ENCODE measurements at places on chromosomes 6 and 20.
A peak's percentile ranks its signal among the peaks of the same experiment; 100 is the strongest.

DNA sequence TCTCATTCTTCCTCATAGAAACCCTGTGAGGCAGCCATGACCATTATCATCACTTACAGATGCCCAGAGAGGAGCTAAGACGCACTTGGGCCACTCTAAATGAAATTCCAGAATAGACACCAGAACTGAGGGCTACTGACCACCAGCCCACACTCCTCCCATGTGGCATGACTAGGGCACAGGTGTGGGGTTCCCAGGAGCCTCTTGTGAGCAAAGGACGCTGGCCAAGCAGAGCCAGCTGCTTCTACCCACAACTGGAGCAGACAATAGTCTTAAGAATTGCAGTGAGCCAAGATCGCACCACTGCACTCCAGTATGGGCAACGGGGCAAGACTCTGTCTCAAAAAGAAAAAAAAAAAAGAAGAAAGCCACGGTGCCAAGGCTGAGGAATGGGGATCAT, 10.0 kb downstream of the AHCY start:
- H3K36me3 ChIP-seq, result peaks cover 50% of the 10 kb centered on the region
- no peak for DNase-seq
- no peak overlapping the region for H3K4me3 ChIP-seq
- H3K27ac ChIP-seq, result no peak overlapping the region

- no peaks in the 10 kb centered on the region for H3K27me3 ChIP-seq
- H3K27ac ChIP-seq, result peak overlapping the region; percentile 36
- no peak overlapping the region for H3K4me3 ChIP-seq
- no peaks in the 10 kb centered on the region for H3K36me3 ChIP-seq
- peaks cover 15% of the 10 kb centered on the region for H3K4me1 ChIP-seq
Measured at GRCh38 chr20:36866164-36866563, 9.8 kb upstream of the TLDC2 start.

GRCh38 chr20:43846516-43846905, 68.1 kb upstream of the TOX2 start:
- H3K4me3 ChIP-seq, result no peak overlapping the region
- no peak overlapping the region for H3K27ac ChIP-seq
- no peak for DNase-seq
- H3K36me3 ChIP-seq, result no peaks in the 10 kb centered on the region
- H3K4me1 ChIP-seq, result peaks cover 32% of the 10 kb centered on the region

DNA sequence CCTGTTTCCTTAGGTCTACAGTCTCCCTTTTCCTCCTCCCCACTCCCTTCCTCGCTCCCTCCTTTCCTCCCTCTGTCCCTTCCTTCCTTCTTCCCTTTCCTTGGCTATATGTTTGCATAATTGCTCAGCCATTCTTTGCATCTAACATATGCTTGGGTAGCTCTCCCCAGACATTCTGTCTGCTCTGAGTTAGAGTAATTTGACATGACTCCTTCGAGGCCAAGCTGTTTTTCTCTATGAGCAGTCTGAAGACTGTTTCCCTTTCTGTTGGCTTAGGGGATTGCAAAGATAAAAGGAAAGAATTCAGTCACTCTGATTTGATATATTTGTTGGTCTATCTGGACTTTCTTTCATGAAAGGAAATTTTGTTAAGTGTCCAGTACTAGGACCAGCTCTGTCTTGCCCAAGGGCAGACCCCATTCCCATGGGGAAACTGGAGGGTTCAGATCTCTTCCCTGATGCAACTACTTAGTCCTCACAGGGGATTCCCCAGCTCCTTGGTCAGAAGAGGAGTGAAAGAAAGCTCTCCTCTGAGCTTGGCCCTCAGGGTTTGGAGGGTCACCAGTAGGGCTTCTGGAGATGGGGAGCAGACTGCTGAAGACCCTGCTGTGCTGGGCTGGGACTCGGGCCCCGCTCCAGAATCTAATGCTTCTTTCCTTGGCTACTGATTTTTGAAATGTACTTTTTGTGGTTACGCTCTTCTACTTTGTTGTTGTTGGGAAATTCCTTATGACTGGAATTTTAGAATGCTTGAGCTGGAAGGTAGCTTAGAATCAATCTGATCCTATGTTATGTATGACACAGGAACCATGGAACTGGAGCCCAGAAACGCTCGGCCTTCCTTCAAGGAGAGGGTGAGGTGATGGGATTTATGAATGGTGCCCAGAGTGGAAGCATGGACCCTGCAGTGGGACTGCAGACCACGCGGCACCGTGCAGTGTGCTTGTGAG, 63.7 kb upstream of the SLC22A23 start:
- no peak overlapping the region for H3K4me3 ChIP-seq
- H3K4me1 ChIP-seq, result no peaks in the 10 kb centered on the region
- no peak overlapping the region for H3K27ac ChIP-seq
- H3K27me3 ChIP-seq, result no peaks in the 10 kb centered on the region
- H3K36me3 ChIP-seq, result no peaks in the 10 kb centered on the region

Measured in upper lobe of right lung (tissue), 1 donor.